Fibroblast of skin of back (primary cell): ENCODE measurements at places on chromosomes 11 and 22.
A peak's percentile ranks its signal among the peaks of the same experiment; 100 is the strongest.

GRCh38 chr11:64249563-64250414 is 1.5 kb upstream of the PLCB3 start:
- no peak for DNase-seq

DNA sequence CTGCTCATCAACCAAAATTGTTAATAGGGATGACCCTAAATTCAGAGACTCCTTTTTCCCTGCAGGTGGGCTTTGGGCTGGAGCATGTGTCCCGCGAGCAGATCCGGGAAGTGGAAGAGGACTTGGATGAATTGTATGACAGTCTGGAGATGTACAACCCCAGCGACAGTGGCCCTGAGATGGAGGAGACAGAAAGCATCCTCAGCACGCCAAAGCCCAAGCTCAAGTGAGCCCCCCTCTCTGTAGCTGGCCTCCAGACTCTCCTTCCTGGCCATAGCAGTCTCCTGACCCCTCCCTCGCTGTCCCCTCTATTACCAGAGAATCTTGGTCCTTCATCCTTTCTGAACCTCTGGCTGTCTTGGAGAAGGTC is 47.9 kb upstream of the RAB1B start:
- no peak for DNase-seq

- no peak for DNase-seq
These were observed 70.3 kb upstream of the WNT7B start for GRCh38 chr22:46047226-46047625.

DNA sequence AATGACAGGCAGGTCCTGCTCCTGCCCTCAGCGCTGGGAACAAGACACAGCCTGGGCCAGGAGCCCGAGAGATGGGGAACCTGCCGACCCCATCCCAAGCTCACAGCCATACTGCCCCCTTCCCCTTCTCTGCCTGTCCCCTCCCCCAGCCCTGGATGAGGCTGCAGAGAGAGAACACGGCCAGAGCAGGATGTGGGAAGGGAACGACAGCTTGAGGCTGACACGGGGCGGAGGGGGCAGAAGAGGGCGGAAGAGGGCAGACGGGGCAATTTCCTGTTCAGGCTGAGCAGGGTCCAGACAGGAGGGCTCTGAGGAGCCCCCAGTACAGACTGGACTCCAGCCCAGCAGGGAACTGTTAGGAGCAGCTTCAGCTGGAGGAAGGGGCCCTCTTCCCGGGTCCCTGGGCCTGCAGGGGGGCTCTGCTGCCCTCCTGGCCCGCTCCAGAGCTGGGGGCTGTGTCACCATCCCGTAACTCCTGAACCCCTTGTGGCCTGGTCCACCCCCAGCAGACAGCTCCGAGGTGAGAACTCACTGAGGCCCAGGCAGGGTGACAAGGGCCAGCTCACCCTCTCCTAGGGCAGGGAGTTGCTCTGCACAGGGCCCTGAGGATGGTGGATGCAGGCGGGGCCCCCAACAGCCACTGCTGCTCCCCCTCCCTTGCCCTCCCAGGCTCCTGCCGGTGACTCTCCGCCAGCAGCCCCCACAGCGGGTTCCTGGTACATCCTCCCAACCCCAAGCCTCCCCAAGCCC is 5.7 kb downstream of the CTSD start:
- DNase-seq, result no peak

- no peak for DNase-seq
These were observed 13.5 kb downstream of the CCDC81 start for GRCh38 chr11:86388198-86388597.

DNA sequence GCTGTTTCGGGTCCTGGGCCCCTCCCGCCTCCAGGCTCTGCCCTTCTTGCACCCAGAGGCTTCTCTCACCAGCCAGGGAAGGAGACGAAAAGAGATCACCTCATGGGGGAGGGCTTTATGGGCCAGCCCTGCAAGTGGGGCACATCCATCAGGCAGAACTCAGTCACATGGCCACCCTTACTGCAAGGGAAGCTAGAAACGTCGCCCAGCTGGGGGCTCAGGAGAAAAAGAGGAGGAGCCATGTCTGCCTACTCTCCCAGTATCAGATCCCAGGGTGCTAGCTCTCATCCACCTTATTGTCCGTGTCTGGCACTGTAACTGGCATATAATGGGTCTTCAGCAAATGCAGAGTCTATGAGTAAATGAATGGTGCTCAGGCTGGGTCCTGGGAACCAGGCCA is 24.2 kb downstream of the MFNG start:
- no peak for DNase-seq

GRCh38 chr11:5293028-5293427 is 8.7 kb downstream of the OR51B4 start:
- DNase-seq, result peak; percentile 26

DNA sequence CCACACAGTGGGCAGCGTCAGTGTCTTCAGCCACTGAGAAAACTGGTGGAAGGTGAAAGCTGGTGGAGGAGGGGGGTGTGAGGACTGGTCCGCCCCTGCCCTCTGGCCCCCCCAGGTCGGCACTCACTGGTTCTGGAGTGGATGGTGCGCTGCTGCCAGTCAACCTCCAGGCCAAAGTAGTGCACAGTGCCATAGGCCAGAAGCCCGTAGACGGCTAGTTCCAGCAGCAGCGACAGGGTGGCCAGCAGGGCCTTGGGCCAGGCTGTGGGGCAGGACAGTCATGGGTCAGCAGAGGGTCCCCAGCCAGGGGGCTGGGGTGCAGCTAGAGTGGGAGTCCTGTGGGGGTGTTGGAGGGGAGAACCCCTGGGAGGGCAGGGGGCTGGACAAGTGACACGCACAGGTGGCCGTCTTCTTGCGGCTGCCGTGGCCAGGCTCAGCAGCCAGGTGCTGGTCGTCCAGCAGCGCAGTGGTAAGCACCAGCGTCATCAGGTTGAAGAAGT is 2.2 kb downstream of the LMF2 start:
- no peak for DNase-seq

GRCh38 chr11:114079511-114080065 is 20.1 kb downstream of the ZBTB16 start:
- no peak for DNase-seq

DNA sequence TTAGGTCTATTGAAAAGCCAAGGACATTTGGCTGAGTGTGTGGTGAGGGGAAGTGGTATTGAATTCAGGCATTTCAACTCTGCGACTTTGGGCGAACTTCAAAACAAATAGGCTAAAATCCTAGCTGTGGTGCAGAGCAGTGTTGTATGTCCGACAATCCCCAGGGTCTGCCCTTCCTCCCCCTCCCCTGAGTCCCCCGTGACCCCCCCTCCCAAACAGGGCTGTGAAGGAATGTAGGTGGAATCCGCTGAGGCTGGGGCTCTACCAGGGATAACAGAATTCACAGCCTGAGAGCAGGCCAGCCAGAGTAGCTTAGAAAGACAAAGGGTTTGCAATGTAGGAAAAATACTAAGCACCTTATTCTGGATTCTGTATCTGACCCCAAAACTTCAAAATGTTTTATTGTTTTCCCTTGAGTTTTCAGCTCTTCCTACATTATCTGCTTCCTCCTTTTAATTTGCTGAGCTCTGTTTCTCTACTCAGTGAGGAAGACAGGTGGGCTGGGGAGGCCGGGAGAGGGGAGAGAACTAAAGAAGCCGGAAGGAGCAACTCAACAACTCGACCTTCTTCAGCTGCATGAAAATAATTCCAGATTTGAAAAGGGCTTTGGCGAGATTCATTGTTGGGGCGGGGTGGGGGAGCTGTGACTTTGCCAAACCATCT is 315.2 kb downstream of the BLID start:
- DNase-seq, result peak; percentile 71

GRCh38 chr22:48089601-48090331 is 1327.3 kb downstream of the TBC1D22A start:
- peak; percentile 49 for DNase-seq

DNA sequence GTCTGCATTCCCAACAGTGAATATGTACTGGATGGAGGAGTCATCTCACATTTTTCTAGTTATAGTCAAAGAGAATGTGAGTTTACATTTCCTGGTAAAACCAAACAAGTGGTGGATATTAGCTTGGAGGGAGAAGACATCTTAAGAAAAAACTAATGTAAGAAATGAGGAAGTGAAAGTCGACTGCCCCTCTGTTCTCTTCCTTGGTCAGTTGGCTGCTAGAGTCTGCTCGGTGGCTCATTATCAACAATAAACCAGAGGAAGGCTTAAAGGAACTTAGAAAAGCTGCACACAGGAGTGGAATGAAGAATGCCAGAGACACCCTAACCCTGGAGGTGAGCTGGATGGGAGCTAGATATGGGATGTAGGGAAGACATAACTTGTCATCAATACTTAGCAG is 5.8 kb downstream of the SLC22A9 start:
- DNase-seq, result no peak

- no peak for DNase-seq
These were observed 1.1 kb downstream of the PLAAT5 start for GRCh38 chr11:63489879-63490278.

- no peak for DNase-seq
These were observed 22.1 kb downstream of the FLI1 start for GRCh38 chr11:128715691-128716561.

DNA sequence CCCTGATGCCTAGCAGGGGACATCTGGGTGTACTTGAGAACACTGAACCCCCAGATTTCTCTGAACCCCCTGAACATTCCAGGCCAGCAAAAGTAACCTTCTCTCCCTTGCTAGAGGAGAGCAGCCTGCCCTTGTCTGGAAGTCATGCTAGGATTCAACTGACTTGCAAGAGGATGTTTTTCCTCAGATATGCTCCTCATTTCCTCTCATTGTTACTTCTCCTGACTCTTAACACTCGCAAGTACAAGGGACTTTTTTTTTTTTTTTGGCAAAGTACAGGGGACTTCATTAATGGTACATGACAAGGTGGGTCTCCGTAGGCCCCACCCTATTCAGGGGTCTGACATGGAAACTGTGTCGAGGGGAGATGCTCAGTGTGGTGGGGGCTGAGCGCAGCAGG is 6.3 kb upstream of the MCHR1 start:
- no peak for DNase-seq

DNA sequence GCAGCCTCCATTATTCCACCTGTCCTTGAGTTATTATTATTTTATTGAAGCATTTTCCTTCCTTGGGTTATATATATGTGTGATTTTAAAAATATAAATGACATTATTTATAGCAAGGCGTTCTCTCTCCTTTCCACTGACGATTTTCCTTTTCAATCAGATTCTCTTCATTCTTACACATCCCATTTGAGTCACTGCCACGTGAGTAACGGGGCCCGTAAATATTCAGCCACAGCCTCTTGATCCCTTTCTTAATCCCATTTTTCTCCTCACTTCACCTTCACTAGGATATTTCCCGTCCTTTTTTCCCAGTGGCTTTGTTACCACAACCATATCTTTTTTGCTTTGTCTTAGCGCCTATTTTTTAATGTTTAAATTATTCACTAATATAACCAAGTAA is 396.2 kb downstream of the NTM start:
- DNase-seq, result no peak

GRCh38 chr11:76277298-76278175 is 71.2 kb upstream of the WNT11 start:
- no peak for DNase-seq

DNA sequence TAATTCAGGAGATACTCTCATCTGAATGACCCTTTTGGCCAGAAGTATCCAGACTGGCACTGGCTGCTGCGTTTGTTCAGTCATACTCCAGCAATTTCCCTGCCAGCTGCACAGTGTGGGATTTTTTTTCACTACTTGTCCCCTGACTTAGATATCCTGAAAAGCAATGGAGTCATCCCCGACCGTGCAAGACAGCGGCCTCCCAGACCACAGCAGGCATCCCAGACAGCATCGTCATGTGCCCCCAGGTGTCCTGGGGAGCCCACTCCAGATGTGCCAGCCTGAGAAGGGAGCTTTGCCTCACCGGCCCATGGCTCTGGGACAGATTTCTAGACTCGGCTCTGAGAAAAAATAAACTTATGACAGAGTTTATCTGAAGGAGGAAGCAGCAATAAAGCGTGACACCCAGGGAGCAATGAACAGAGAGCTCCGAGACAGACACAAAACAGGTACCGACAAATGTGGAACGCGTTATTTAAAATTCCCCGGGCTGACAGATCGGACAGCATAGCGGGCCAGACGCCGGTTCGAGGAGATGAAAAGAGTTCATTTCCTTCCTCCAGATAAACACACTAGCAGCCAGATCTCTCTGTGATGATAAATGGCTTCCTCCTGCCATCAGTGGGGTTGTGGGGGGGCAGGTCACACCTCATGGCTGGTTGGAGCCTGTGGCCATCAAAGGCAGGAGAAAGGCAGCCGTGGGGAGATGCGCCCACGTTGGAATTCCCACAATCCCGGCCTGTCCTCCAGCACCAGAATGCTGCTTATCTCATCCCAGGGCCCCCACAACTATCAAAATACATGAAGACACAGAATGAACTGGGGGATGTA is 106.4 kb upstream of the FGF3 start:
- DNase-seq, result no peak

DNA sequence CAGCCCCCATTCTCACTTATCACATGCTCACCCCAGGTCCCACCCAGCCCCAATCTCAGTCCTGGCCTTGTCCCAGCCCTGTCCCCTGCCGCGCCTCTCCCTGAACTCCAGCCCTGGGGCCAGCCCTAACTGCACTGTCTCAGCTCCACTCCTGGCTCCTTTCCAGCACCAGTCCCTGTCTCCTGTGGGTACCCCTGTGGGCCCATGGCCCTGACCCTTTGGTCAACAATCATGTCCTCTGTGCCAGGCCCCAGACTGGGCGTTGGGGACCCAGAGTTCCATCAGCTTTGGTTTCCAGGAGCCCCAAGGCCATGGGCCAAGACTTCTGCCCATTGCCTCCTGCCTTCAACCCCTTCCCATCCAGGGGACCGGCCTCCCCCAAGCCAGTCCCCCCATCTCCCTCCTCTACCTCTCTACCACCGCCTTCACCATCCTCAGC is 757 bp downstream of the SPI1 start:
- no peak for DNase-seq

GRCh38 chr22:50118129-50118528 is 28.3 kb downstream of the MOV10L1 start:
- peak; percentile 22 for DNase-seq

DNA sequence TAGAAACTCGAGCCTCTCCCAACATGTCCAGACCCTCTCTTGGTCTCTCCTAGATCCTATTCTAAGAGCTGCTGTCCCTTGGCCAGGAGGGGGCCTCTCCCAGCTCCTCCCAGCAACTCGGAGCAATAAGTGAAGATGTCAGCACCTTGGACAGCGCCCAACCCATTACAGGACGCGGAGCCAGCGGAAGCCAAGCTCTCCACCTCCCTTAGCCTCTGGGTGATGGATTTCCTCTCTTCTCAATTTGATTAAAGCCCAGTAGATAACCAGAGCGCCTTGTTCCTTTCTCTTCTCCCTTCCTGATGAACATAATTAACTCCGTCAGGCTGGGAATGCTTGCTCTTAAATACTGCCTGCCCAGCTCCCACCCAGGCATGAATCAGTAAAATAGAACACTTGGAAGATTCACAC is 26.2 kb upstream of the TPBGL start:
- DNase-seq, result peak; percentile 79

DNA sequence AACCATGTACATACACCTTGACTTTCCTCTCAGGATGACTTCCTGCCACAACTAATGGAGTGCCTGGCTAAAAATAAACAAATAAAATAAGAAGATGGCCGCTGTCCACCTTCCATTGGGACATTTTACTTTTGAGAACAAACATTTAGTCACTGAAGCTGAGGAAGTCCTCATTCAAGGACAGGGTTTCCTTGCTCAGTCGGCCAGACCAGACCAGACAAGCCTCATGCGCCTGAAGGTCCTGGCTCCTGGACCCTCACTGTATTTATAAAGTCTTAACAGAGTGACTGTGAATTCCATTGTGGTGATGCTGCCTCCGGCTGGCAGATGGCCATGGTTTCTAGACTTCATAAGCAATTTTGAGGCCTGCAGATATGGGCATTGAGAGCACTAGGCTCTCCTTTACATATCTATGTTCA is 114.5 kb downstream of the MAML2 start:
- DNase-seq, result peak; percentile 98

- DNase-seq, result no peak
These were observed 132.7 kb downstream of the CASP12 start for GRCh38 chr11:104765401-104766095.

GRCh38 chr22:49717322-49717919 is 110.3 kb downstream of the BRD1 start:
- DNase-seq, result no peak
